Smooth muscle cell of the umbilical artery (primary cell): ENCODE measurements at places on chromosomes 7 and 10. TPM values are rescaled to one million over a fixed set of nuclear protein-coding genes. Genes with fewer than 3 reads are reported as not detected.

RPEL1 gene
- total RNA-seq, result 0.09 TPM in 1 of 2 replicates, not detected in the other

ASB4 gene
- not detected in 2 replicates for total RNA-seq

NPY4R gene
- 0.14 and 2.1 TPM in 2 replicates for total RNA-seq

CLDN12 gene
- 45.7 and 60.8 TPM in 2 replicates for total RNA-seq

KLF6 gene
- total RNA-seq, result 11.3 and 35.9 TPM in 2 replicates

TMEM213 gene
- total RNA-seq, result not detected in 2 replicates

PPP1R3C gene
- total RNA-seq, result 84.9 and 362 TPM in 2 replicates

GIMAP2 gene
- under 0.01 TPM in 1 of 2 replicates, not detected in the other for total RNA-seq

TDRD1 gene
- total RNA-seq, result 0.05 TPM in 1 of 2 replicates, not detected in the other

ZPBP gene
- not detected in 2 replicates for total RNA-seq

BMPER gene
- total RNA-seq, result 34.0 and 84.3 TPM in 2 replicates

SGCE gene
- total RNA-seq, result 40.4 and 59.1 TPM in 2 replicates

AZGP1 gene
- 0.32 TPM in 1 of 2 replicates, not detected in the other for total RNA-seq

MARVELD1 gene
- total RNA-seq, result 33.9 and 49.9 TPM in 2 replicates

SLC18A2 gene
- 0.05 TPM in 1 of 2 replicates, not detected in the other for total RNA-seq

ADIRF gene
- total RNA-seq, result 1.3 and 1.5 TPM in 2 replicates

GIMAP5 gene
- total RNA-seq, result not detected in 2 replicates

FAM24A gene
- total RNA-seq, result not detected in 2 replicates

GATAD1 gene
- 29.2 and 30.9 TPM in 2 replicates for total RNA-seq

MOGAT3 gene
- not detected in 2 replicates for total RNA-seq

VGF gene
- total RNA-seq, result 3.0 and 20.7 TPM in 2 replicates

ZYX gene
- 35.9 and 112 TPM in 2 replicates for total RNA-seq

MRPS33 gene
- total RNA-seq, result 18.4 and 31.8 TPM in 2 replicates

AKR1E2 gene
- total RNA-seq, result 11.9 and 22.6 TPM in 2 replicates

PON1 gene
- total RNA-seq, result not detected in 2 replicates

C10orf143 gene
- 0.32 and 0.59 TPM in 2 replicates for total RNA-seq

CXCL12 gene
- 5.6 and 8.5 TPM in 2 replicates for total RNA-seq

TMEM270 gene
- not detected in 2 replicates for total RNA-seq

COL28A1 gene
- 0.32 TPM in 1 of 2 replicates, not detected in the other for total RNA-seq

SNX8 gene
- total RNA-seq, result 17.2 and 41.7 TPM in 2 replicates

MMP21 gene
- under 0.01 TPM in 1 of 2 replicates, not detected in the other for total RNA-seq

AGAP9 gene
- 4.8 and 5.5 TPM in 2 replicates for total RNA-seq

ANKRD2 gene
- 0.74 and 0.89 TPM in 2 replicates for total RNA-seq

ANKRD22 gene
- not detected in 2 replicates for total RNA-seq

NAT16 gene
- total RNA-seq, result not detected in 2 replicates

TMEM273 gene
- not detected in 2 replicates for total RNA-seq
